Right ventricle myocardium inferior (tissue), 1 donor: ENCODE measurements at places on chromosomes 12 and 14.
A peak's percentile ranks its signal among the peaks of the same experiment; 100 is the strongest.

DNA sequence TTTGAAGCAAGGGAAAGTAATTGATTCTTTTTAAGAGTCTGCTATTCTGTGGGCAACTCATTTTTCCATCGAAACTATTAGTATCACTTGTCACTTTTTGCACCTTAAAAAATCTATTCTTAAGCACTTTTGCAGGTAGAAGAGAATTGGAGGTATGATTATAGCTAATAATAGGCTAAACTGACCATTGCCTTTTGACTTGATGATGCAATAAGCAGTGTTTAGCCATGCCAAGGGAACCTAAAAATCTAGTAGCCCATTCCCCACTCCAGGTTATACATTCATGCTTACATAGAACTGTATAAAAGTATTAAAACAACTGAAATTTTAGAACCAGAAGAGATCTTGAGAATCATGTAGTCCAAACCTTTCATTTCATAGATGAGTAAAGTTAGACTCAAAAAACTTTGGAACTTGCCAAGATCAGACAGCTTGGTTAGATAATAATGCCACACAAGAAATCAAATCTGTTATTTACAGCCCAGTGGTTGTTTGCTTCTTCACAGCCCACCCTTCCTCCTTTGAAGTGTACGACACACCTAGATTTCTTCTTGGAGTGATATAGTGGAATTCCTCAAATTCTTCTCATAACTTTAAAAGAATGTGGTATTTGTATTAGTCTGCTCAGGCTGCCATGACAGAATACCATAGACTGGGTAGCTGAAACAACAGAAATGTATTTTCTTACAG, 21.7 kb upstream of the GARIN2 start:
- DNase-seq: no peak

DNA sequence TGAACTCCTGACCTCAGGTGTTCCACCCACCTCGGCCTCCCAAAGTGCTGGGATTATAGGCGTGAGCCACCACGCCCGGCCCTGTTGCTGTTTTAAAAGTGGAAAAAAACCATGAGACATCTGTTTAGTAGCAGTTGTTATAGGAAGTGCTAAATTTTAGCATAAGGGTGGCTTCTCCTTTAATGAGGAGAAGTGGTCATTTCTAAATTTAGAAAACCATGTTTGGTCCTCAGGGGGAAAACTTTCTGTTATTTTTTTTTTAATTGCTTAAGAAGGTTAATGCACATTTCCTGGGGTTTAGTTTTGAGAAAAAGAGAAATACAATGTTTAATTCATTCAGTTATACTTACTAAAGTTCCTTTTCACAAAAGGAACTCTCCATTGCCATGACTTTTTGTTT, 102.1 kb downstream of the MYRFL start:
- no peak for DNase-seq

GRCh38 chr12:113896194-113896593, 69.9 kb downstream of the RBM19 start:
- no peak for DNase-seq

DNA sequence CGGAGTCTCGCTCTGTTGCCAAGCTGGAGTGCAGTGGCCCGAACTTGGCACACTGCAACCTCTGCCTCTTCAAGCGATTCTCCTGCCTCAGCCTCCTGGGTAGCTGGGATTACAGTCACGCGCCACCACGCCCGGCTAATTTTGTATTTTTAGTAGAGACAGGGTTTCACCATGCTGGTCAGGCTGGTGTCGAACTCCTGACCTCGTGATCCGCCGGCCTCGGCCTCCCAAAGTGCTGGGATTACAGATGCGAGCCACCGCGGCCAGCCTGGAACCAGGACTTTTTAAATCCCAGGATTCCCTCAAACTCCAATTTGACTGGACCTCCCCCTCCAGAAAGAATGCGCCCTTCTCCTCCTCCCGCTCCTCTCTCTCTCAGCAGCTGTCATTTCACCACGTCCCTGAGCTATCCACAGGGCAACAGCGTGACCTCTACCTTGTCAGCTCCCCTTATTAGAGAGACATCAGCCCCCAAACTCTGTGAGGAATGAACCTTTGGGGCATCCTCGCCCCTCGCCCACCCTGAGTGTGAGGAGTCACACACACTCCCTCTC, 2.0 kb downstream of the ESYT1 start:
- no peak for DNase-seq

- DNase-seq: no peak
Measured at GRCh38 chr12:5498076-5498475, 66.2 kb downstream of the NTF3 start.

- DNase-seq: no peak
Measured at GRCh38 chr14:54867011-54867410, 35.6 kb downstream of the GCH1 start.

GRCh38 chr14:90201344-90201743, 55.0 kb upstream of the PSMC1 start:
- no peak for DNase-seq

GRCh38 chr12:62438098-62438692, 28.4 kb upstream of the MON2 start:
- no peak for DNase-seq

DNA sequence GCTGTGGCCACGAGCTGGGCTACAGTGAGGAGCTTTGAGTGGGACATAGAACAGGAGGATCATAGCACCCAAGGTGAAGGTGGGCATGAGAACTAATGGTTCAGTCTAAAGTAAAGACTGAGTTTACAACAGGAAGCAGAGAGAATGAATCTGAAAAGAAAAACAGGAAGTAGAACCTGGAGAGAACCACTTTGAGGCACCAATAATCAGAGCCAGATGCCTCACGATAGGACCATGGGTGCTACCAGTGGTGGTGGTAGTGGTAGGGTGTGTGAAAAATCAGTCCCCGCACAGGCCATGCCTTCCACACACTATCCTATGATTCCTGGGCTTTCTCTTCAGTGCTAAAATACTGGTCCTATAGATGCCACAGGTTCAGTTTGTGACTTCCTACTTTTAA, 293.6 kb downstream of the AKAP6 start:
- DNase-seq: peak; percentile 50

GRCh38 chr12:123741937-123742572, 20.0 kb upstream of the DNAH10 start:
- no peak for DNase-seq

DNA sequence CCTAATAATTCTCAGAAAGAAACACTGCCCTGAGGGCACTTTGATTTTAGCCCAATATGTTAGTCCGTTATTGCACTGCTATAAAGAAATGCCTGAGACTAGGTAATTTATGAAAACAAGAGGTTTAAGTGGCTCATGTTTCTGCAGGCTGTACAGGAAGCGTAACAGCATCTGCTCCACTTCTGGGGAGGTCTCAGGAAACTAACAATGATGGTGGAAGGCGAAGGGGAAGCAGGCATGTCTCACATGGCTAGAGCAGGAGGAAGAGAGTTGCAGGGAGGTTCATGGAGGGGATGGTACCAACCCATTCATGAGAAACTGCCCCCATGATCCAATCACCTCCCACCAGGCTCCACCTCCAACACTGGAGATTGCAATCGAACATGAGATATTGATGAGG, 49.4 kb upstream of the RERG start:
- peak; percentile 5 for DNase-seq

GRCh38 chr14:89486961-89487360, 69.9 kb upstream of the FOXN3 start:
- no peak for DNase-seq

GRCh38 chr14:89750908-89751392, 203.6 kb downstream of the EFCAB11 start:
- no peak for DNase-seq

DNA sequence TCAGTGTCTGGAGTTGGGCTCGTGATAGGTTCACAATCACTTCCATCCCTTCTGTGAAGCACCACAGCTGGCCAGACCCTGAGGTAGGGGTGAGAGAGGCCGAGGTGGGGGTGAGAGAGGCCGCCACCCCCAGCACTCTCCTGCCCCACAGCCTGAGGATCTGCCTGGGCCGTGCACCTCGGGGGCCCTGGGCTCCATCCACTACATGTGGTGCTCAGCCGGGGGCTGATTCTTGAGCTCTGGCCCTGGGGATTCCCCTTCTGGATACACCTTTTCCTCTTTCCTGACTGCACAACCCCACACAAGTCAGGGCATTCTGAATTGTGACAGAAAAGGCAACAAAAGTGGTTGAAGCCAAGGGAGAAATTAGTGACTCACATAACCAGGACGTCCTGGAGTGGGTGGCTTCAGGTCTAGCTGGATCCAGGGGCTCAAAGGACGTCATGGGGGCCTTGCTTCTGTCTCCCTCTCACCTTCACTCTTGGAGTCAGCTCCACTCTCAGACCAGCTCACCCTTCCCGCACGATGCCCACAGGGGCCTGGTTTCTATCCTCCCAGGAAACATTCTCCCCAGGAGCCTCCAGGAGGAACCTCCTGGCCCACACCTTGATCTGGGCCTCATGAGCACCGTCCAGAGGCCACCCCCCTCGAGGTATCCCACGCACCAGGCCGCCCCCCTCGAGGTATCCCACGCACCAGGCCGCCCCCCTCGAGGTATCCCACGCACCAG, 12.1 kb upstream of the FBRSL1 start:
- peak; percentile 37 for DNase-seq
